AG20443 (cell line): ENCODE measurements at places on chromosomes 12 and 14.

DNA sequence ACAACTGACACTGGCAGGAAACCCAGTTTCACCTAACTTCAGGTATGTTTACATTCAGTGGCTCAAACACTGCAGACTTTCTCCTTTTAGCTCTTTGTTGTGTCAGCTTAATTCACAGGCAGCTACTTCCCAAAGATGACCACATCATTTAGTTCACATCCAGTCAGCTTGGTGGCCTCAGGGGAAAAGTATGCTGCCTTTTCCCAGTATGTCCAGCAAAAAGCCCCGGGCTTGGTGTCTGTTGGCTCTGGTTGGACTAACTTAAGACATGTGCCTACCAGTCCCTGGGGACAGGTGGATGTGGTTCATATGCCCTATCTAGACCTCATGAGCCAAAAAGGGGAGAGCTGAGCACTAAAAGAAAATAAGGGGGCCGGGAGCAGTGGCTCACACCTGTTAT lies 56.4 kb downstream of the GOLGA5 start:
- peak; percentile 26 for DNase-seq

DNA sequence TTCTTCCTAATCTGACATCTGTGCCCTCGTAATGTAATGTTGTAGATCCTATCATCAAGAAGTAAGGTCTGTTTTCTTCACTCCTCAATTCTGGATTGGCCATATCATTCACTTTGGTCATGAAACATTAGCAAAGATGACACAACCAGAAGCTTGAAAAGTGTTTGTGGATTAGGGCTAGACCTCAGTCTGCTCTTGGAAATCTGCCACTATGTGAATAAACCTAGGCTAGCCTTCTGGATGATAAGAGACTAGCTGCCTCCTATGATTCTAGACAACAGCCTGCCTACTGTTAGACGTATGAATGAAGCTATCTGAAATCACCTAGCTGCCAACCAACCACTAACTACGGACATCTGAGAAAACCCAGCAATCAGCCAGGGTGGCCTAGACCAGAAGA lies 38.7 kb upstream of the LYZ start:
- DNase-seq: no peak

GRCh38 chr14:77338302-77338701 lies 17.5 kb downstream of the GSTZ1 start:
- no peak for DNase-seq

- DNase-seq: no peak
Measured at GRCh38 chr12:98893126-98893674, 248.1 kb downstream of the APAF1 start.

- DNase-seq: no peak
Measured at GRCh38 chr12:93719710-93720109, 42.5 kb downstream of the CRADD start.

DNA sequence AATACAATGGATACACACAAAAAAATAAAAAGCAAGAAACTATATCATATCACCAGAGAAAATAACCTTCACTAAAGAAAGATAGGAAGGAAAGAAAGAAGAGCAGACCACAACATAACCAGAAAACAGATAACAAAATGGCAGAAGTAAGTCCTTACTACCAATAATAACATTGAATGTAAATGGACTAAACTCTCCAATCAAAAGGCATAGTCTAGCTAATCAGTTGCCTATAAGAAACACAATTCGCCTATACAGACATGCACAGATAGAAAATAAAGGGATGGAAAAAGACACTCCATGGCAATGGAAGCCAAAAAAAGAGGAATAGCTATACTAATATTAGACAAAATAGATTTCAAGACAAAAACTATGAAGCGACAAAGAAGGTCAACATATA lies 8.9 kb upstream of the TAS2R30 start:
- DNase-seq: no peak

GRCh38 chr12:46942579-46942978 lies 116.8 kb upstream of the SLC38A4 start:
- peak; percentile 22 for DNase-seq

GRCh38 chr12:47820631-47821345 lies 1.1 kb upstream of the HDAC7 start:
- DNase-seq: peak; percentile 94

GRCh38 chr12:2482938-2483660 lies 311.7 kb upstream of the FKBP4 start:
- DNase-seq: peak; percentile 40

DNA sequence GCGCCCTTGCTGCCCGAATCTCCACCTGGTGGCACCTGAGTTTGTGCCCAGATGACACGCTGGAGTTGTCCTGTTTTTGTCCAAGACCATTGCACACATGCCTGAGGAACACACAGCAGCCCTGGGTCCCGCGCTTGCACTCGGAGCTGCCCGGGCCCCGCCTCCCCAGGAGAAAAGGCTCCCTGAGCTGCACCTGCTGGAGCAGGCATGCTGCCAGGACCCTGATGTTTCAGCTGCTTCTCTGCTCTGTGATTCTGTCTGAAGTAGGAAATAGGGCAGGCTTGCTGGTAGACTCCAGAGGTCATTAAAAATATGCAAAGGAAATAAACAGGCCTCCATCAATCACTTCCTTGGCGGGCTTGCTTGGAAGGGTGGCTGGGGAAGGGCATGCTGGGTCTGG lies 271.6 kb downstream of the CACNA1C start:
- DNase-seq: no peak

- no peak for DNase-seq
Measured at GRCh38 chr12:10551375-10551774, 45.7 kb downstream of the EIF2S3B start.

DNA sequence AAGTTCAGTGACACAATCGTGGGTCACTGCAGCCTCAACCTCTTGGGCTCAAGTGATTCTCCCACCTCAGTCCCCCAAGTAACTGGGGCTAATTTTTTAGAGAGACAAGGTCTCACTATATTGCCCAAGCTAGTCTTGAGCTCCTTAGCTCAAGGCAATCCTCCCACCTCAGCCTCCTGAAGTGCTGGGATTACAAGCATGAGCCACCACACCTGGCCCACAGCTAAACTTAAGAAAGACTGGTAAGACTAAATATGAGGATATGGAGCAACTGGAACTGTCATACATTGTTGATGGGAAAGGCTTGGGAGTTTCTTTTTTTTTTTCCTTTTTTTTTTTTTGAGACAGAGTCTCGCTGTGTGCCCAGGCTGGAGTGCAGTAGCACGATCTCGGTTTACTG lies 34.0 kb downstream of the VRTN start:
- no peak for DNase-seq

DNA sequence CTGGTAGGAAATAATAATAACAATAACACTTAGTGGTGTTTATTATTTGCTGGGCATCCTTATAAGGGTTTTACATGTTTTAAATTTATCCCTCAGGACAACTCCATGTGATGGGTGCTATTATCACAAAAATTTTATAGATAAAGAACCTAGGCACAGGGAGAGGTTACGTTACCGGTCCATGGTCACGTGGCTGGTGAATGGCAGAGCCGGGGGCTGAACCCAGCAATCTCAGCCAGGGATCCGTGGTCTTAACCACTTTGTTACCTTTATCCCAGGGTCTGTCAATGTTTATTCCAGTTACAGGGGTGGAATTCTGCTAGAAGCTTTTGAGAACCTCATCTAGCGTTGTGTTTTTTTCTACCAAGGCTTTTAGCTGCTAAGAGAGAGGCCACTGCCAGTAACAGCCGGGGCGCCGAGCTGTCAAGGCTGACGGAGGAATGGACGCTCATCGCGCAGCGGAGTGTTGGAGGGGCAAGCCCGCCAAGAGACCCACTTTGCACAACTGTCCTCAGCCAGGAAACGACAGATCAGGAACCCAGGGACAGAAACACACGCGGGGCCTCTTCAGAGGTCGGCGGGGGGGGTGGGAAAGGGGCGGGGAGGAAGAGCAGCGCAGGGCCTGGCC lies 418 bp downstream of the AMN1 start:
- peak; percentile 53 for DNase-seq

DNA sequence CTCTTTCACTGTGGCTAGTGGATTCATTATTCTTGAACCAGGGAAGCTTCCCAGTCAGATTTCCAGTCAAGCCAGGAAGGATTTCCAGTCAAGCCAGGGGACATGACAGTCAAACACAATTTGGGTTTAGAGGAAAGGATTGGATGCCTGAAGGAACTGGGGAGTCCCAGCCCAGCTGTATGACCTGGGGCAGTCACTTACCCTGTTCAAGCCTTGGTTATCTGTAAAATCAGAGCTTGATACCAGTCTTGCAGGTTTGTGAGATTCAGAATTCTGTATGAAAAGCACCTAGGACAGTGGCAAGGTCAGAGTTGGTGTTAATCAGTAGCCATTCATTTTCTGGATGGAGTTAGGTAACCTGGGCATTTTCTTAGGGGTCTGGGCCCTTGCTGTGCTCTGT lies 152.7 kb downstream of the CHST11 start:
- no peak for DNase-seq

DNA sequence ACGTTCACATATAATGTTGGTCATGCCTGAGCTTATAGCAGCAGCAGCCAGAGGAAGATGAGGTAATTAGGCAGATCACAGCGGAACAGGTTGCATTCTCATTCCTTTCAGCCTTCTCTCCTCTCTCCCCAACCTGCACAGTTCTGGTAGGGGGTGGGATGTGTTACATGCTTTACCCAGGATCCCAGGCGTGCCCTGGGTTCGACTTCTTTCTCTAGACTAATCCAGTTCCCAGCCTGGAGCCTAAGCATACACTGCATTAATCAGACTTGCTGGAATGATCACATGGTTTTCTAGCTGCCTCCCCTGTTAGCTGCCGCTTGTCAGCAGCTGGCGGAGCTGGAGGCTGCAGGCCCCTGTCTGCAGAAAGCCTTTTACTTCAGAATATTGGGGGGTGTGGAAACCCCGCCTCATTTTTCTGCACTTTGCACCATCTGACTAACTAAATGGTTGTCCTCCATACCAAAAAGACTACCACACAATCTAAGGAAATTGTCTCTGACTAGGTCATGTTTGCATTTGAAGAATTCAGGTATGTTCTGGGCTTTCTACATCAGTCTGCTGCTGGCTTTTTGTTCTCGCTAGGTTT lies 46.0 kb upstream of the EVL start:
- no peak for DNase-seq

DNA sequence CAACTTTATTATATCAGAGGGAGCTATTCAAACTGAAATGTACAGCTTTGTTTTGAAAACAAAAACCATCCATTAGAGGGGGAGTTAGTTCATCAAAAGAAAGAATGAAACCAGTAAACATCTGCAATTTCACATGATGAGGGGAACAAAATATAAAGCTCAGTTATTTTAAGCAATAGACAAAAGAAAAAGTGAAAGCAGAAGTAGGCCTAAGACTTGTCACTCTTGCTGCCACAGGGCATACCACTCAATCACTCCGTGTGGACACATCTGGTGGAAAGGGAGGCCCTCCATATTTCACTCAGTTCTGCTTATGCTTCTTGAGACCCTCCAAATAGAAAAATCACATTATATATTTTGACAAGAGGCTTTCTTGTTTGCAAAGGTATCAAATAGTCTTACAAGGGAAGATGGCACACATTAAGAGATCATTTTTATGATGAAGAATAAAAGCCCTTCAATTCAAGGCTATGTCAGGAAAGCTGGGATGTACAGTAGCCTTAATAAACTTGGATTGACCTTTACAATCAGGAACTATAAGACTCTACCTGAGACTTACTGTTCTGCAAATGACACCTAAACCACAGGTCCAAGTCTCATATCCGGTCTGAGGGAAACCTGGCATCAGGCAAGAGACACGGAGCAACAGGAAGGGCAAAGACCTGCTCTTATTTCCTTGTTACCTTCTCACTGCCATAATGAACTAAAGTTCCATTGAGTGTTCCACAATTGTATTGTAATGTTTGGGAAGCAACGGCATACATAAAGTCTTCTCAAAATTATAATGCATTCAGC lies 222.5 kb upstream of the GRIP1 start:
- DNase-seq: no peak

GRCh38 chr12:103799857-103800771 lies 40.9 kb downstream of the NT5DC3 start:
- peak; percentile 41 for DNase-seq

DNA sequence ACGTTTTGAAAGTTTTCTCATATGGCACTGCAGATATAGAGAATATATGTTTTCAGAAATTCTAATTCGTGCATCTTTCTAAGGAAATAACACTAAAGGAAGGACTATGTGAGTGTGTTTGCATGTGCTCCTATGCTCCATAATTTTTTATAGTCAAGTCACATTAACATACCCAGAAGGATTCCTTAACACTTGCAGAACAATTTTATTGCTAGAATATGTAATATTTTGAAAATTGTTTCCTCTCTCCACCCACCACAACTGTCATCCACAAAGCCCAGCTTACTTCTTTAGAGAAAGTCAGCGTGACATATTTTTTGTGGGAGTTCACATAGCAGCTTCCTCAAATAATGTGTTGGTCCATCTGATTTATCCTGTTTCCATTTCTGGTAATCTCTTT lies 604.6 kb upstream of the MGAT4C start:
- DNase-seq: no peak

DNA sequence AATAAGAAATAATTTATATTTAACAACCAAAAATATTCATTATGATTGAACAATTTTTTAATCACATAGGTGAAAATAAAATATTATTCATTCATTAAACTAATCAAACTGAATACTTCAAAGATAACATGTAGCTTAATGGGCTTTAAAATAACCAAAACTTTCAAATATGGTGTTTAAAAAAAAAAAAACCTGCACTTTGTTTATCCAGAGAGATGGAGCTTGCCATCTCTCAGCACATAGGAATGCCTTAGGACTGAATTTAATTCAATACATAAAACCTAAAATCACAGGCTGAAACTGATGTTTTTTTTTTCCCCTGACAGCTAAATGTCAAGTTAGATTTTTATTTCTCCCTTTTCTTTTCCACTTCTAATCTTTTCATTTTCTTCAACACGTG lies 14.4 kb upstream of the CCER1 start:
- DNase-seq: no peak

DNA sequence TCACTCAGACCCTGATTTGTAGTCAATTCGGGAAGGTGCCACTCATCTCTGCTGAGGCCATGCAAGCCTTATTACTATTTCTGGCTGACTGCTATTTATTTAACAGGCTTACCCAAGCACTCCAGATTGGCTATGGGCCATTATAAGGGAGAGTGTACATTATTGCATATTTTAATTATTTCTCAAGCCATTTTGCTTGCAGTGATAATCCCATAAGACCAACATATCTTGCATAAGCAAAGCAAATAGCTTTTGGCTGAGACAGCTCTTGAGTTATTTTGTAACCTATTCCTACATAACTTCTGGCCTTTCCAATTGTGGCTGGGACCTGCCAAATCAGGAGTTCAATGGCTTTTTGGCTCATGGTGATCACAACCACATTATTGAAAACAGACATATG lies 509.6 kb upstream of the USP15 start:
- DNase-seq: no peak

DNA sequence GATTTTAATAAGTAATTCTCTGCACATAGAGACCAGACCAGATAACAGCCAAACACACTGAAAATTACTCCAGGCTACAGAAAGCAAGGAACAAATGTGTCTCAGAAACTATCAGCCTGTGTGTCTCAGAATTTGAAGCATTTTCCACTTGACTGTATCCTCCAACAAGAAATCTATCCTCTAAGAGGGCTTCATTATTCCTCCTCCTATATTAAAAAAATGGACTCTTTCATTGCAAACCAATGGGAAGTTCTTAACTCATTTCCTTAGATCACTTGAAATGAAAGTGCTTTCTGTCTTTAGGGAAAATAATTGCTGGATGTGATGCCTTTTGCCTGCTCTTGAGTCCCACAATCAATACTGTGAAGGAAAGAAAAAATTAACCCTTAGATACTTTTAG lies 2.3 kb downstream of the ST8SIA1 start:
- DNase-seq: no peak
